ENCODE measurements at places on chromosomes 4 and X.
A peak's percentile ranks its signal among the peaks of the same experiment; 100 is the strongest.

- no peak for DNase-seq
Measured at GRCh38 chr4:101200561-101200960, 146.8 kb downstream of the PPP3CA start.

GRCh38 chr4:148152868-148153625, 289.2 kb downstream of the NR3C2 start:
- no peak for DNase-seq

- DNase-seq, result no peak
Measured at GRCh38 chr4:143184217-143184502, 557 bp upstream of the USP38 start.

DNA sequence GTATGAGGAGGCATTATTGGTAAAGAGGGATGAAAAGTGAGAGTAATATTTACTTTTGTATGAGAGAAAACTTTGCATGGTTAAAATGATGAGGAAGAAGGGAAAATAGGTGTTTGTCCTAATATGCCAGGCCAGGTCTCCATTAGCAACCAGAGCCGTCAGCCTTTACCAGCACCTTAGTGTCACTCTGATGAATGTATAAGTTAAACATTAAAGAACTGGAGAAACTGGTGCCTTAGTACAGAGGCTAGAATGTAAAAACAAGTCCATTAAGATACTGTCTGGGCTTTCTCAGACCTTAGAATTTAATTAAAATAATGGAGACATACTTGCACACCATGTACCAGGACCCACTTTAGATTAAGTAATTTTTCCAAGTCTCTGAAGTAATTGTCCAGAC, 222.3 kb downstream of the FAM47A start:
- DNase-seq, result no peak

DNA sequence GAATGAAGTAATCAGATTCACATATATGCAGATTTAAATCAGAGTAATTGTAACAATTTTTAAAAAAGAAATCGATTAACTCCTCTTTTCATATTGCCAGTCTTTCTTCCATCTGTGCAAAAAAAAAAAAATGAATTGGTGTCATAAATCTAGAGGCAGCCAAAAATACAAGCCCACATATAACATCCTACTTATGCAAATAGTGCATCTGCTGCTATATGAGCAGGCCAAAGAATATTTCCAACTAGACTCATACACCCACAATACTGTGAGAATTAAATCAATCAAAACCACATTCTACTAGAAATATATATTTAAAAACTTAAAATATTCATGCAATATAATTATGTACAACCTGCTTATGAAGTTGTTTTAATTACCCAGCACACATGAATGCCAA, 298.1 kb upstream of the TRAM1L1 start:
- DNase-seq, result no peak

GRCh38 chr4:155772459-155773195, 13.8 kb downstream of the GUCY1B1 start:
- DNase-seq, result no peak

GRCh38 chr4:10532155-10532554, 74.9 kb upstream of the ZNF518B start:
- DNase-seq, result no peak

DNA sequence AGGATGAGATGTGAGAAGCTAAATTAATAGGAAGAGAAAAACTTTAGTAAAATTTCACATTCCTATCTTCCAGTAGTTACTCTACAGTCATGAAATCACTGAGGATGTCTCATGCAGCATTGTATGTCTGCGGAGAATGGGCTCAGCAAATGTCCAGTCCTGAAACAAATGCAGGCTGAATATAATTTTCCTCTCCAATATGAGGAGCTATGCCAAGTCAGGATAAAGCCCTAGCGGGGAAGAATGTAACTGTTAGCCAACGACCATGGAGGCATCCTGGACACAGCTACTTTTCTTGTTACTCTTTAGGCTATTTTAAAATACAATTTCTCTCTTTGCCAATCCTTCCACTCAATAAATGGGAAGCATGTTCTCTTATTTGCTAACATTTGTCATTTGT, 127.7 kb downstream of the PRKX start:
- no peak for DNase-seq

DNA sequence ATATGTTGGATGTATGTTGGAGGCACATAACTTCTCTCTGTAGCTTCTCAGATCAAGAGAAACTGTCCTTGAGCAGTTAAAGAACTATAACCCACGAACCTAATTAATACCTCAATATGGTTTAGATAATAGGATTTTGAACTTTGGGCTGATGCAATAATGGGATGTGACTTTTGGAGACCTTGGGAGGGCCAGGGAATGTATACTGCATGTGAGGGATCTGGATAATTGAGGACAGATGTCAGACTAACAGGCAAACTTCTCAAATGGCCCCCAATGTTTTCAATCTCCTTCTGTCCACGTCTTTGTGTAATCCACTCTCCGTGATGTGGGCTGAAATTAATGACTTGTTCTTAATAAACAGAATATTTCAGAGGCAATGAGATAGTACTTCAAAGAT, 202.2 kb upstream of the FAT4 start:
- no peak for DNase-seq

DNA sequence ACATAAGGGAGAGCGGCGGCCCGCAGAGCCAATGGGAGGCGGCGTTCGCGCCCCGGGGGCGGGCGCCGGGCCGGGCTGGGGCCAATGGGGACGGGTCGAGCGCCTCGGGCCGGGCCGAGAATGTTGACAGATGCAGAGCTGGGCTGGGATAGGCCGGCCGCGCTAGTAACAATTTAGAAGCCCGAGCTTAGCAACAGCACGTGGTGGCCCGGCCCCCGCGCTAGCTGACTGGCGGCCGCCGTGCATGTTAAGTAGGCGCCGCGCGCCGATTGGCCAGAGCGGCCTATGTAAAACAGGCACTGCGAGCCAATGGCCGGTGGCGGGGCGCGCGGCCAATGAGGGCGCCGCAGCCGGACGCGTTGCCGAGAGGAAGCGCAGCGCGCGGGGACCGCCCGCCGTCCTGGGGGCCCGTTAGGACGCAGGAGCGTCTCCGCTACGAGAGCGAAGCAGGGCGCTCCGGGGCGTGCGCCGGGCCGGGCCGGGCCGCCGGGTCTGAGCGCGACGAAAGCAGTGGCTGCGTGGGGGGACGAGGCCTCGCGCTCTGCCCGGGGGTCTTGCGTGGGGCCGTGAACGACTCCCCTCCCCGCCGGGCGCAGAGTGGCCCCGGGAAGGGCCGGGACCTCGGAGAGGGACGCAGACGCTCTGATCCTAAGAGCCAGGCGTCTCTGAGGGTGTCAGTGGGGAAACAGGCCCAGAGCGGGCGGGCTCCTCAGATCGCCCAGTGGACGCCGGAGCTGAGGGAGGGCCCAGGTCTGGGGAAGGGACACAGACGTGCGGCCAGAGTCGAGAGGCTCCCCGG, 435 bp upstream of the MXD4 start:
- peak; percentile 100 for DNase-seq

DNA sequence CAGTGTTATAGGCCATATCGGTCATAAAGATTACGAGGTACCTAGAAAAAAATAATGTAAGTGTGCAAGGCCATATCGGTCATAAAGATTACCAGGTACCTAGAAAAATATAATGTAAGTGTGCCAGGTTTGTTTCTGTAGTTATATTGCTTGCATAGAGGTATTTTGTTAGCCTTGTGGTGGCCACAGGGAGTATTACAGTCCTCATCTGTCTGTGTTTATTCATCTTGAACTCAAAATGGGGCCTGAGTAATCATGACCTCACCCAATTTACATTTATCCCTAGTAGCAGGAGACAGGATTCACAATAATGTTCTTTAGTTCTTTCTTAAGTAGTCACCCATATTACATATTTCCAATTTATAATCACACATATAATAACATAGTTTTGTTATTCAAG, 459.7 kb downstream of the MID1IP1 start:
- no peak for DNase-seq

GRCh38 chr4:68905939-68906779, 45.4 kb downstream of the UGT2A3 start:
- DNase-seq, result no peak

DNA sequence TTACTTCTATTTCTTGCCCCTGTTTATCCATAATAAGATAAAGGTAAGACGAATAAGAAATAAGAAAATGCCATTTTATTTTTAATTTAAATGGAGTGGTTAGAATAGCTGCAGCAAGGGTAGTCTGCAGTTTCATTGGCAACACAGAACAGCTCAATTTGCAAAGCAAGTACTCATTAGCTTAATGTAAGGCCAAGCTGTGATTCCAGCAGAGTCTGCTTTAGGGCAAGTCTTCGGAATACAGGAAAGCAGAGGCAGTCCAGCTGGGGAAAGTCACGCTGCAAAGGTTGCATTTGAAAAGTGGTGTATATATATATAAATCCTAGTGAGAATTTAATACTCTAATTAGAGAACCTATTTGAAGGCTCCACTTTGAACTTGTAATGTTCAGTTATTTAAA, 59.0 kb downstream of the ANXA10 start:
- no peak for DNase-seq

- no peak for DNase-seq
Measured at GRCh38 chr4:62474802-62475201, 1274.7 kb downstream of the ADGRL3 start.

GRCh38 chr4:150251752-150252190, 173.5 kb downstream of the DCLK2 start:
- DNase-seq, result no peak

GRCh38 chr4:108619372-108620100, 840 bp upstream of the RPL34 start:
- DNase-seq, result no peak

DNA sequence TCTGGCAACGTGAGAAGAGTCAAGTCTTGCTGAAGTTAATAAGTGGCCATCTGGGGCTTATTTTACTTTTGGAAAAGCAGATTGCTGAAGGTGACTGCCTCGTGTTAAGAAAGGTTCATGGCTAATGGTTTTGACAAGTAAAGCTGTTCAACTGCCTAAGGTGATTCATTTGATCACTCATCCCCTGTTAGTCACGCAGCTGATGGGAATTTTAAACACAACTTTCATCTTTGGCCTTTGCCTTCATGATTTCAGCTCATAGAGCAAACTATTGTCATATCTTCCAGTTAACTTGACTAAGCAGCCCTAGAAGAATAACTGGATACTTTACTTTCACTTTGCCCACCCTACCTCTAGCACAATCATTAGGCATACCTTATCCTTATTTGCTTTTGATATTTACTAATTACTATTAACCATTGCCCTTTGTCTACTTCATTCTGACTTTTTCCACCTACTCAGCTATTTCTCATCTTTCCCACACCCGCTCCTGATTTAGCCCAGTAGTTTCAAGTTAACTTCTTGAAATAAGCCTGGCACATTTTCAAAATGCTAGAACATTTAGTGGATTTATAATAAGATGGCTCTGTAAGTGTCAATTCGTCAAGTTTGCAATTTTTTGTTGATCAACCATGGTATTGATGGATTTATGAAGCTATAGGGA, 170.6 kb upstream of the S100G start:
- DNase-seq, result no peak

GRCh38 chrX:105876658-105877057, 54.3 kb downstream of the NRK start:
- no peak for DNase-seq

- DNase-seq, result no peak
Measured at GRCh38 chr4:11480683-11481082, 52.0 kb upstream of the HS3ST1 start.

- DNase-seq, result no peak
Measured at GRCh38 chr4:180581061-180581460, 1662.1 kb upstream of the TENM3 start.

- DNase-seq, result no peak
Measured at GRCh38 chr4:23878912-23879732, 10.7 kb downstream of the PPARGC1A start.

- no peak for DNase-seq
Measured at GRCh38 chrX:149516604-149517003, 11.5 kb upstream of the IDS start.

All from breast epithelium (tissue), 4 donors.